ENCODE measurements at places on chromosomes 5 and 9. TPM values are rescaled to one million over a fixed set of nuclear protein-coding genes. Genes with fewer than 3 reads are reported as not detected.

DNA sequence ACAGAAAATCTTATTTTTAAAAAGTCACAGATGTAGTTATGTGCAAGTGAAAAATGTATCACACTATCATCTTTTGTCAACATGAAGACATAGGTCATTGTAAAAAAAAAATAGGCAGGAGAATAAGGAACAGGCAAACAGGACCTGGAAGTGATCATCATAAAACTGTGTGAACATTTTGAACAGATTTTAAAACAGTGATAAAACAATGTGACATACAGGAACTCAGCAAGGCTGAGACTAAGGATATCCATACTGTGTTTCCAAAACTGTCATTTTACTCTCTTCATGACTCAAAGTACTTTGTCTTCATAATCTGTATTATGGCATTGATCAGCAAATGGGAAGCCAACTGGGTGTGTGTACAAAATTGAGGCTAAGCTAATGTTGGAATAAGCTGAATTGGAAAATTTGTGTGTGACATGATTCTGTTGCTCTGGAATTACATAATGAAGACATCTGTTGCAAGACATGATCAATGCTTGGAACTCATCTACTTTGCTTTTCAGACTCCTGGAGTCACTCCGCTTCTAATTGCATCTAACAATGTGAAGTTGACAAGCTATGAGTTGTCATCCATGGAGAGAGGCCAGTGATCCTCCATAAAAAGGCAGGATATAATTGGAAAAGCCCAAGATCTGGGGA lies 978.7 kb upstream of the NUDT12 start:
- DNase-seq, result no peak

GRCh38 chr5:15472116-15472515 lies 27.9 kb upstream of the FBXL7 start:
- no peak for DNase-seq

- no peak for DNase-seq
These were observed 22.3 kb upstream of the NPM1 start for GRCh38 chr5:171365351-171365750.

The FOXD4L6 gene
- total RNA-seq, result 0.38 TPM

The SEMA6A gene
- 3.0 TPM for total RNA-seq

The CD72 gene
- not detected for total RNA-seq

The SLCO6A1 gene
- not detected for total RNA-seq
